ENCODE measurements at places on chromosomes 3 and 15.

DNA sequence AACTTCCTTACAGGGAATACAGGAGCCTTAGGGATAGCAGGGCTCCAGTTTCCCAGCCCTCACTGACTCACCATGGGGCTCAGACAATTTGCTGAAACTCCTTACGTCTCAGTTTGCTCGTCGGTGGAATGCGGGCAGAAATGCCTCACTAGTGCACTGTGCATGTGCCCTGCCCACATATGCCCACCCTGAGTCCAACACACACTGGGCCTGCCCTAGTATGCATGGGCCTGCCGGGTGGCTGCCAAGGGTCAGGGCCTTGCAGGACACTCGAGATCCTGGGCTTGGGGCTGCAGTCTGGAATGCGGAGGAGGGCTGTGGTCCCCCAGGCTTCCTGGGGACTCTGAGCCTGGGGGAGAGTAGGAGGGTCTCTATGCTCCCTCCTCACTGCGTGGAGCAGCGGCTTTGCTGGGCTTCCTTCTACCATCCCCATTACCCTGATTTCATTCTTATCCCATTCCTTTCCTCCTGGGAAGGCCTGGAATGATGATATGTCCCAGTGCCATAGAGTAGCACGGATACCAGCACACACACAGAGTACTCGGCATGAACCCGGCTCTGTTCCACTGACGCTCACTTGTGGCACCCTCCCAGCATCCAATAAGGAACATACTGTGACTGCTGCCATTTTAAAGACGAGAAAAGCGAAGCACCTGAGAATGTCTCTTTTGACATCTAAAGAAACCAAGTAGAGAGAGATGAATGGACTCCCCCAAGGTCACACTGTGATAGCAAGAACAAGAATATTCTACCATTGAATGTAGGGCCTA, 124.2 kb downstream of the ASB7 start:
- DNase-seq = no peak

GRCh38 chr15:89442671-89443307, 53.6 kb downstream of the RHCG start:
- DNase-seq = no peak

- no peak for DNase-seq
Measured at GRCh38 chr3:132622761-132623160, 25.7 kb downstream of the ACKR4 start.

DNA sequence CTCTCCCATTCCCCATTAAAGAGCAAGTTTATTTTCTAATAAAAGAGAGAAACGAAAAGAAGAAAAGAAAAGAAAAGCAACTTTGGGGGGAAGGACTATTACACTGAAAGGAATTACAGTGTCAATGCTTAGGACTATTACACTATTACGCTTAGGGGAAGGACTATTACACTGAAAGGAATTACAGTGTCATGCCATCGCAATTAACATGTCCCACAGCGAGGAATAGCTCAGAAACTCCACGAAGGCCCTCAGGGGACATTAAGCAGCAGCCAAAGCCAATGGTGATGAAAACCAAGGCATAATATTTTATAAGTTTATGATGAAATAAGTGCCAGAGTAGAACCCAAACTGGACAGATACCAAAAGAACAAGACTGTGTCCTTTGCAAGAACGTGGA, 22.1 kb upstream of the DET1 start:
- no peak for DNase-seq

- no peak for DNase-seq
Measured at GRCh38 chr3:122168044-122168443, 15.4 kb upstream of the CASR start.
